Fibroblast of the conjunctiva (primary cell): ENCODE measurements at places on chromosomes 6 and 20.

DNA sequence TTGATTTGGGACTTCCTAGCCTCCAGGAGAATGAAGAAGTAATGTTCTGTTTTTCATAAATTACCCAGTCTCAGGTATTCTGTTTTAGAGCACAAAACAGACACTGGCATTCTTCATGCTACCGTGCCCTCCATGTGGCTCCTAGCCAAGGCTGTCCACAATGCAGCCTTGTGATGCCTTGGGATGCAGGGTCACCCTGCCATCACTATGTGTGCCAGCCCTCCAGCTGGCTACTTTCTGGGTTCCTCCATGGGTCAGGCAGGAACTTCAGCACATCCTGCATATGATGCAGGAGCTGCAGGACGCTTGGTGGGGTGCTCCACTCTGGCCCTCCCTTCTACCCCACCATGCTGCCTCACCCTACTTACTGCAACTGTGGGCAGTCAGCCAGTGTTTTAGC is 38.0 kb upstream of the FAM50B start:
- DNase-seq: no peak

DNA sequence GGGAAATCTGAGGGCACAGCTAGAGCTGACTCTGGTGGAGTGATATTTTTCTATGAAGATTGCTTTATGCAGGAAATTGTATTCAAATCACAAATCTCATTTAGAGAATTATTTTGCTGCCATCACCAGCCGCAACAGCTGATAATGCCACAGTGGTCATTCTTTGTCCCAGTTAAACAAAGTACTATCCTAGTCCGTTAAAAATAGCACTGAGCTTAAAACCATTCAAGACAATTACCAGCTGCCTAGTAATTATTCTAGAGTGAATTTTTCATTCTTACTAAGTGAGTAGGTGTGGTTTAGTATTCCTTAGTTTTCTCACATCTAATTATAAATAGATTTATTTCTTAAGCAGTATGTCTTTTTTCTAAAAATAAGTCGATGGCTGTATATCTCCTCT is 190.5 kb downstream of the SLC35F1 start:
- DNase-seq: no peak

DNA sequence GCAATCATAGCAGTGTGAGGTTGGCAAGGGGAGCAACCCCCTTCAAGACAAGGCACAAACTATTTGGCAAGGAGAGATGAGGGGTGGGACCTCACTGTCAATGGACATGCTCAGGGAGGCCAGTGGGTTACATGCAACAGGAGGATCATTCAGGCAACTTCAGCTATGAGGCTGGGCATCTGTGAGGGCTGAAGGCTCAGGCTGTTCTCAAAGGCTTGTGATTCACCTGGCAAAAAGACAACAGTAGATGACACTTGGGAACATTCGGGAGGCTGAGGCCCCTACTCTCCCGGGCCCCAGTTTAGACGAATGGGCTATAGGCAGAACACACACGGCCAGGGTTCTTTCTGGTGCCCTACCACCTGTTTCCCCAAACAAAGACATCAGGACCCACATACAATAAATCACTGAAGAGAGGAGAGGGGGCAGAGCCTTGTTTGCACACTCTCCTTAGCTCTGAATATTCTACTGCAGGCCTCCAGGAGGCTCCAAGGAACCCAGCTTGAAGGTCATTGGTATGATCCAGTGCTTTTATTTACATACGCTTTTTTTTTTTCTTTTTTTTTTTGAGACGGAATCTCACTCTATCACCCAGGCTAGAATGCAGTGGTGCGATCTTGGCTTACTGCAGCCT is 7.9 kb downstream of the TUBB start:
- no peak for DNase-seq

DNA sequence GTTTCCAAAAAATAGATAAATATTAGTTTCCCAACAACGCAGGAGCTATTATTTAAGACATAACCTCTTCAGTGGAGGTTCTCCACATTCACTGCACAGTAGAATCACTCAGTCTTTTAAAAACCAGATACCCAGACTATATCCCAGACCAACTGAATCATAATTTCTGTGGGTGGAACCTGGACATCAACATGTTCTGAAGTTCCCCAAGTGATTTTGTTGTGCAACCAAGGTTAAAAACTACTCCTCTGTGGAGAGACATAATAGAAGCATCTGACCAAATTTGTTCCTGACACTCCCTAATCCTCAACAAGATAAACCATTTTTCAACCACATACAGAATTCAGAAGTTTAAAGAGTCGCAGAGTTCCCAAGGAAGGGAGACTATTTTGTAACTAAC is 42.3 kb downstream of the STK38 start:
- no peak for DNase-seq

GRCh38 chr6:129707028-129707427 is 2.9 kb downstream of the ARHGAP18 start:
- DNase-seq: no peak

DNA sequence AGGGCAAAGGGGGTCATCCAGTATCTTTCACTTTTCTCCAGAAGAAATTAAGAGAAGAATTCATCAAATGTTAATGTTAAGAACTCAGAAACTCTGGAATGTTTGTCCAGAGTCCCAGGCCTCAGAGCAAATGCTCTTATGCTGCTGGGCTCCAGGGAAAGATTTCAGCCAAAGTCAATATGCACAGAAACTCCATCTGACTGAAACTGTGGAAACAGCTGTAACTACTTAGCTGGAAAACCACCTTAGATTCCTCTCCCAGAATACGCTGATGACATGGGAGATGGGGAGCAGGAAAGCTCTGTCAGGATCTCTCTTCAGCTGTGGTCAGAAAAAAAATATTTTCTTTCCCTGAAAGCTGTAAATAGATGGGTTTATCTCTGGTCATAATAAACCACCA is 559.6 kb downstream of the RFPL4B start:
- DNase-seq: peak; percentile 84

- no peak for DNase-seq
Observed at GRCh38 chr6:170039156-170040114, 251.4 kb downstream of the DLL1 start.

DNA sequence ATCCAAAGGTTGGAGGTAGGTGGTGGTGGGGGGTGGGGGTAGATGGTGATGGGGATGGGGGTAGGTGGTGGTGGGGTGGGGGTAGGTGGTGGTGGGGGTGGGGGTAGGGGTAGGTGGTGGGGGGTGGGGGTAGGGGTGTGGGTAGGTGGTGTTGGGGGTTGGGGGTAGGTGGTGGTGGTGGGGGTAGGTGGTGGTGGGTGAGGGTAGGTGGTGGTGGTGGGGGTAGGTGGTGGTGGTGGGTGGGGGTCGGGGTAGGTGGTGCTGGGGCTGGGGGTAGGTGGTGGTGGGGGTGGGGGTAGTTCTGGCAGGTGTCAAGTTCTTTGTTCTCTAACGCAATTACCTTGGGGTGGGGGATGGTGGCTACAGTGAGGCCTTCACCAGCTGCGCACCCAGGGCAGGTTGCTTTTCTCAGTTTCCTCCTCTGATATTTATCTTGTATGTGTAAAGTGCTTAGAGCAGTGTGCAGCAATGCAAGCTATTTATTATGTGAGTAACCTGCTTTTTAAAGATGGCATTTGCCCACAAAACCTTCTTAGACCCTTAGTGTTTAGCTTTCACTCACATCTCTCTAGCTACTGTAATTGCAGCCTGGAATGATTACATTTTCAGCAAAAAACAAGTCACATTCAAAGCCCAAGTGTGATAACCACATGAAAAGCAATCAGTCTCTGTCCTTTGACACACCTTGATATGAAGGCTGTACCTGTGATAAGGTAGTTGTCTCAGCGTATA is 8.2 kb upstream of the CCDC167 start:
- no peak for DNase-seq

DNA sequence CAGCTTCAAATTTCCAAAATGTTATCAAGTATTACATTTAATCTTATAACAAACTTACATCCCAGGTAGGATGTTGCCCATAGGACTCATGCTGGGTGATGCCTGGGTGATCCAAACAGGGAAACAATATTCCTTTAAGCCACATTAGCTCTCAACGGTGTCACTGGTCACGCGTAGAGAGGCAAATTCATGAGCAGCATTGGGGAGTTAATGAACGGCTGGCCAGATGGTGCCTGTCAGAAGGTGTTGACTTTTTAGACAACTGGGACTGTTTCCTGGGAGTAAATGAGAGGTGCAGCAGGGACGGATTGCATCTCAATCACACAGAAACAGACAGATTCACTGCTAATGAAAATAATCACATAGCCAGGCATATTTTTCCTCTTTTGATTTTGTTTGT is 83.3 kb upstream of the ID4 start:
- DNase-seq: no peak

DNA sequence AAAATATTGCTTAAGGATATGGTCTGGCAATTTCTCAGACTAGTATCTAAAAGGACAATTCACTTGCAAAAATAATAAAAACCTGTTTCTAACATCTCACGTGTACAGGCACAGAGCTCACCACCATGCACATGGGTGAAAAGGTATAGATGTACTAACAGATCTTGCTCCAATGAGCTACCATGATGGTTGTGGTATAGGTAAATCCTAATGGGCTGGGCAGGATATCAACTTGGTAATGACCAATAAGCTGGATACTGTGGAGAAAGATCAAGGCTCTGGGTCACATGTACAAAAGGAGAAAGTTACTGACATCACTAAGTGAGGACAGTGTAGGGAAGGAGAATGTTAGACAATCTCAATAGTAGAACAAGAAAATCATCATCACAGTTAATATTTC is 111.0 kb upstream of the NUP153 start:
- no peak for DNase-seq

DNA sequence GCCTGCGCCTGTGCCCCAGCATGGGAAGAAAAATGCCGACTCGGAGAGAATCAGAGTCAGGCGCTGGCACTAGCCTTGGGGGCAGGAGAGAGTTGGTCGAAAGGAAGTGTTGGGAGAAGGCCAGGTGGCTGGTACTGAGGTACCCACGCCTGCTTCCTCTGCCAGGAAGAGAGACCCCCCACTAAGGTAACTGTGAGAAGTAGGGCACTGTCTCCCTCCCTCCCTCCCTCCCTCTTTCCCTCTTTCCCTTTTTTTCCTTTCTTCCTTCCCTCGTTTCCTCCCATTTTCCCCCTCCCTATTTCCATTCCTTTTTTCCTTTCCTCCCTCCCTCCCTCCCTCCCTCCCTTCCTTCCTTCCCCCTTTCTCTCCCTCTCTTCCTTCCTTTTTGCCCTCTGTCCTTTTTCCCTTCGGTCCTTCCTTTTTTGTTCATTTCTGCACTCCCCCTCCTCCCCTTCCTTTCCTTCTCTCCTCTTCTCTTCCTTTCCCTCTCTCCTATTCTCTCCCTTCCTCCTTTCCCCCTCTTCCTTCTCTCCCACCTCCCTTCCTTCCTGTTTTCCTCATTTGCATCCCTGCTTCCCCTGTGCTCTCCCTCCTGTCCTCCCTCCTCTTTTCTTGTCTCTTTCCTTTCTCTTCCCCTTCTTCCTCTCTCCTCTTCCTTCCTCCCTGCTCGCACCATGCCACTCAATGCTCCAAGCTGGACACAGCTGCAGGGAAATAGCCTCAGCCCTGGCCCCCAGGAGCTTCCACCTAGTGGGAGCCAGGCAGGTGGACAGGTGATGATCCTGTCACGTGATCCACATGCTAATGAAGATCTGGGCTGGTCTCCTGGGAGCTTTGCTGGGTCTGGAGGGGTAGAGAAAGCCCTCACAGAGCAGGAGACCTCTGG is 148.0 kb downstream of the DHX35 start:
- DNase-seq: no peak

GRCh38 chr20:1526896-1527295 is 30.6 kb downstream of the SIRPD start:
- DNase-seq: no peak

GRCh38 chr6:111845441-111845871 is 27.8 kb downstream of the FYN start:
- no peak for DNase-seq

GRCh38 chr6:161830866-161831616 is 557.2 kb upstream of the AGPAT4 start:
- DNase-seq: no peak

GRCh38 chr6:144804246-144804790 is 519.2 kb downstream of the UTRN start:
- DNase-seq: no peak

DNA sequence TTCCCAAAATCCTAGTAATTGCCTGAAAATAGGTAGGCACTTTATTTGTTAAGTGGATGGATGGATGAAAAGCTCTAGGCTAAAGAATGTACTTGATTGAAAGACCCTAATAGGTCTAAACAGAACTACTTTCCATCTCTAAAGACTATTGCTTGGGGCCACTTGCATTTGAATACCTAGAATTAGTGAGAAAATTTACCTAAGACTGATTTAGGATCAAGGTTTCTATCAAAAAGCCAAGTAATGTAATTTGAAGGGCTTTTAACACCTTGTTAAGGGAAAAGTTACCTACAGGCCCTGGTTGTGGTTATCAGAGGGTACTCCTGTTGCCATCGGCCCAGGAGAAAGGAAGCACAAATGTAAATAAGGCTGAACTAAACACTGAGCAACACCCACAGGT is 580.7 kb downstream of the LMBRD1 start:
- DNase-seq: no peak
